ENCODE measurements at places on chromosomes 6 and 20. TPM values are rescaled to one million over a fixed set of nuclear protein-coding genes. Genes with fewer than 3 reads are reported as not detected.

GRCh38 chr6:124512431-124512830 is 449.8 kb upstream of the RNF217 start:
- DNase-seq: no peak

The VWA7 gene
- total RNA-seq: 1.6 TPM

DNA sequence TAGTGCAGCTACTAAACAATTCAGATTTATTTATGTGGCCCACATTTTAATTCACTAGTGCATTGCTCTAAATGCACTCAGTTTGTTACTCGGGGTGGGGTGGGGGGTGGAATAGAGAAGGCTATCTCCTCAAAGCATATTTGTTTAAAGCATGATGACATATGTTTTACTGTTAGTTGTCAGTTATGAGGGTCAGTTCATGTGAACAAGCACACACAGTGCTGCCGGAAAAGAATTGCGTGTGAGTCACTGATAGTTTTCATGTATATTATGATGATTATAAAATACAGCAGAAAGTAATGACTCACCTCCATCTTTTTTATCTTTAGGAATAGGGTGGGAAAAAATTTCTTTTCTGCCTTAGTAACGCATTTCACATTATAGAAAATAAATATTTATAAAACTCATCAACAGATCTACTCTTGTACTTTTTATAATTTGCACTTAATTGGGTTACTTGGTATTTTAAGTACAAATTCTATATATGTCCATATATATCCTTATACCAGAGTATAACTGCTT is 42.2 kb upstream of the STXBP5 start:
- DNase-seq: no peak

- no peak for DNase-seq
Observed at GRCh38 chr6:88965691-88966090, 2.3 kb upstream of the RNGTT start.

DNA sequence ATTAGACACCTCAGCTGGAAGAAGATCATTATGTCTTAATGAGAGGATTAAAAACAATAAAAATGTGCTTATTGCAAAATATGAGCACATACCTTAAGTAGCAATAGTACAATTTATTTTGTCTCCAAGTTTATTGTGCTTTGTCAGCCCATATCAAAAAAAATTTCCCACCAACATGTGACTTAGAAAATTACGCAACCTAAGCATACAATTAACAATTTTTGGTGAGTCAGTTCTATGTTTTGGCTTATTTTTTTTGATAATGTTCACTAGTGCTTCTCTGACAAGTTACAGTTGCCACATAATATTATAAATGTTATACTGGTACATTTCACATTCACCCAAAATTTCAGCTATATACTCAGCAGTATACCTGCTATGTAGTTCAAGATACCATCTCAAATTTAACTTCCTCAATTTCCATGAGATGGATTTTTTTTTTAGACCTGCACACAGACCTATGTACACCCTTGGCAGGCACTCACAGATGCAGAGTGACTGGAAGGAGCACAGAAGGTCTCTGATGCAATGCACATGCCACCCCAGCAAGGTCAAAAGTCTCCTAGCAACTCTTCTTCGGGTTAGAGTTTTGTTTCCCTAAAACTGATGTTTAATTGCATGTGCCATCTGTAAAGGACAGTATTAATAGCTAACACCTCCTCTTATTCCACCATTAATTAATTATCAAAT is 112.4 kb downstream of the PRKN start:
- no peak for DNase-seq

DNA sequence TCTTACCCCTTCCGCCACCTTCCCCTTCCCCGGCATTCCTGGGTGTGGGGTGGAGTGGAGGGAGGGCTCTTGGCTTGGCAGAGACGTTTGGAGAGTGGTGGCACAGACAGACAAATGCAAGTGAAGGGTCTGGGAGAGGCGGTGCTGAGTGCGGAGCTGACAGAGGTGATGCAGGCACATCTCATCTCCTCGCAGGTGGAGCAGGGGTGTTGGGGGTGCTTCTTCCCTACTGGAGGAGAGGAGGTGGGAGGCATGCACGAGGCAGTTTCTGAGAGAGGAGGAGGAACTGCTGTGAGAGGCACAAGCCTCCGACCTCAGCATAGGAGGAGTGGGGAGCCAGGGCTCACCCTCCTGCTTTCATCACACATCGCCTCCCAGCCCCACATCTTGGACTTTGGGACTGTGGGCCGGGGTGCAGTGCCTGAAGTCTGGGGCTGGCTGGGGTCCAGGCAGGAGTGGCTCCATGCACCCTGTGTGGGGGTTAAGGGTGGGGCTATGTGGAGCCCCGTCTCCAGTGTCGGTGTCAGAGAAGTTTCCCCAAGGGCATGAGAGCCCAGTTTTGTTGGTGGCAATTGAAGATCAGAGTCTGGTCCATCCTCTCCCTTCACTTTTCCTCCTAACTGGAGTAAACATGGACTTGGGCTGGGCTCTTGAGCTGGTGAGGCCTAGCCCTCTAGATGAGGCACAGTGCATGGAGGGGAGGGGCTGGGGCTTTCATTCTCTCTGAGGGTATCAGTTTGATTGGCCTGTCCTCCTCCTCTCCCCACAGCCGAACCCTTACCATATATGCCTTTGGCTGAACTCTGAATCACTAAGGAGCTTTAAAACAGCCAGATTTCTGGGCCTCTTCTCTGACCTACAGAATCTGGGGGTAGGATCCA is 20.2 kb upstream of the SLC22A7 start:
- no peak for DNase-seq

- DNase-seq: no peak
Observed at GRCh38 chr6:75937846-75938245, 134.6 kb downstream of the IMPG1 start.

DNA sequence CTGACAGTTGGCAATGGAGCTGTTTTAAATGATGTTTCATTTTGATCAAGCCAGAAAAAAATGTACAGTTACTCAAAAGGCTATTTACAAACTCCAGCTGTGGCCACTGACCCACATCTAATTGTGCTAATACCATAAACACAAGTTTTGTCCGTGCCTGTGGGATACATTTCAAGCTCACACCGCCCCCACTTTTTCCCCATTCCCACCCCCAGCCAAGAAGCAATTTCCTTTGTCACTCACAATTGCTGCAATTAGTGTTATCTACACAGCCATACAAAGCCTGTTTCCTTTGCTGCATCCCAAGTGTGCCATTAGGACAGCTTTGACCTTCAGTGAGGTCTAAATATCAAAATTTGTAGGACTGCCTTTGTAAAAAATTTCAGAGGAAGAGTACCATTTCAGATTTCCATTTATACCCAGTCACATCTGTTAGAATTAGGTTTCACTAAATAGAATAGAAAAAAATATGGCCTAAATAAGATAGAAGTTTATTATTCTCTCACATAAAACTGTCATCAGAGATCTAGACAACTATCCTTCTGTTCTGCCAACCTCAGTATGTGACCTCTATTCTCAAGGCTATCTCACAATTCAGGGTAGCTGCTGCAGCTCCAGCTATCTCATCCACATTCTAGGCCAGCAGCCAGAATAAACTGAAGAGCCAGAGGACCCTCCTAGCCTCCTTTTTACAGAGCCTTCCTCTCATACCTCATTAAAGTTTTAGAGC is 202.6 kb downstream of the NFATC2 start:
- no peak for DNase-seq

DNA sequence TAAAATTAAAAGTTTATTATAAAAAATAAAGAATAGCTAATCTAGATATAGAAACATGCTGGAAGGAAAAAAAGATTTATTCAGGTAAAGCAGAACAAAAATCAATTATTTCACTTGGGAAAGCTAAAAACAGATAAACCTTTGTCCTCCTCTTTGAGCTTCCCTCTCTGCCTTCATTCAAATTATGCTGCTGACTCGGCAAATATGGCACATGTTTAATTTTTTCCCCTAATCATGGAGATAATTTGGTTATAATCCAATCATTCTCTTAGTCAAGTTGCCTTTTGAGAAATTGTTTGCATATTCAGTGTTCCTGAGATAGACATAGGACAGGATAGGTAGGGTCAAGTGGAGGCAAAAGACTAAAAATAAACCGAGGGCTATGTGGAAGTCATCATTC is 556.8 kb upstream of the PTCHD4 start:
- no peak for DNase-seq

DNA sequence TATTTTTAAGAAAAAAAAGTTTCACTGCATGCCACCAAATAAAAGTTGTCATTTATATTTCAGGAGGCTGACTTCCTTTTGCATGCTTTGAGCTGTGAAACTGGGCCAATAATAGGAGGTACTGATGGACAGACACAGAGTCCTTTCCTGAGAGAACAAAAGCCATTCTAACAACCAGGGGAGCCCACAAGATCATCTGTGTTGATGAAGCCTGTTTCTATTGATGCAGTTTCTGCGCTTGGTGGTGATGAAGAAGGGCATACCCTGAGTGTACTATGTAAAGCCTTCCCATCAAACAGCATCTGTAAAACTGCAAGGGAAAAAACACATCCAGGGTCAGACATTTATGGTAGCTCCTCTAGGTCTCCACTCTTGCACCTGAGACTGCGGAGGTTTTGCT is 34.8 kb downstream of the ABHD12 start:
- DNase-seq: no peak

DNA sequence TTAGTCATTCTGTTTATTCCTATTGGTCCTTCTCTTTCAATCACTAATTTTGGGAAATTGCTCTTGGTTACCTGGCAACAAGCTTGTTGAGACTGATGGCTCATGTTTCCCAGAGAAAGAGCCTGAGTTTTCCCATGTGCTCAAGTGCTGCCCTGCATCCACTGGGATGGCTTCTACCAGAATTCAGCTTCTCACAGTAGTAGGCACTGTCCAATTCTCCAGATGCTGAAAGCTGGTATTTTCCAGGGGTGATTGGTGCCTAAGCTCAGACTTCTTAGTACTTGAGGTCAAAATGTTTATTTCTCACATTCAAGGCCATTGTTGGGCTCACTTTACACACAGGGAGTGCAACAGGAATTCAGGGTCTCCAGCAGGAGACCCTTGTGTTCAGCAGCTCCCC is 29.1 kb upstream of the SLC2A12 start:
- DNase-seq: no peak

- no peak for DNase-seq
Observed at GRCh38 chr20:54168961-54169862, 4.6 kb downstream of the CYP24A1 start.

- peak; percentile 81 for DNase-seq
Observed at GRCh38 chr20:49534255-49534712, 33.7 kb downstream of the PTGIS start.

GRCh38 chr6:57435475-57436160 is 118.2 kb downstream of the PRIM2 start:
- no peak for DNase-seq

The PRSS35 gene
- total RNA-seq: not detected

DNA sequence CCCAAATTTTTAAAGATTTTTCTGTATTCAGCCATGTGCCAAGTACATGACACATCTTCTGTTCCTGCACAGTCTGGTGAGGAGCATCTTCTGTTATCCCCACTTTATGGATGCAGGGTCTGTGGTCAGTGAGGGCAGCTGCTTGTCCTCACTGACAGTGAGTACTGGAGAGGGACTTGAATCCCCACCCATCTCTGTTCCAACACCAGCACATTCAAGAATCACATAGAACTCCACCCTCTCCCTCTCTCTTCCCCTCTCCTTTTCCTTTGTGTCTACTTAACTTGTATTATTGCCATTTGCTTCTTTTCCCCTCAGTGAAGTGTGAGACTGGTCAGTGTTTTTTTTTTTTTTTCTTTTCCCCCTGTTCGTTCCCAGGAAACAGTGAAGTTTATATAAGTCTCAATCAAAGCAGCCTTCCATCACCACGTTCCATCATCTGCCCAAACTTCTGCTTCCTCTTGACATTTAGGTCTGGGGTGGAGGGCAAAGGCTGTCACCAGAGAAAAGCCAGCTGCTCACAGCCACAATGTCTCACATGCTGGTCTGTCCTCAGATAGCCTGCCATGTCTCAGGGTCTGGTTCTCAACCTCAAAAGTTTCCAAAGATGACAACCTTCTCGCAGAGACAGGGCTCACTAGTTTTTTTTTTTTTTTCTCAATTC is 110.0 kb upstream of the SSTR4 start:
- DNase-seq: no peak

DNA sequence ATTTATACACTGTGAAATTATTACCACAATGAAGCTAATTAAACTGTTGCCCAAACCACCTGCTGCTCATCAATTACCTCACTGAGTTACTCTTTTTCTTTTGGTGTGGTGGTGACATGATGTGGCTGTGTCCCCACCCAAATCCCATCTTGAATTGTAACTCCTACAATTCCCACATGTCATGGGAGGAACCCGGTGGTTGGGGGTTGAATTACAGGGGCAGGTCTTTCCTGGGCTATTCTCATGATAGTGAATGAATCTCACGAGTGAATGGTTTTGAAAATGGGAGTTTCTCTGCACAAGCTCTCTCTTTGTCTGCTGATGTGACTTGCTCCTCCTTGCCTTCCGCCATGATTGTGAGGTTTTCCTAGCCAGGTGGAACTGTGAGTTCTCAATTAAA is 145.0 kb downstream of the LRRC1 start:
- no peak for DNase-seq

- no peak for DNase-seq
Observed at GRCh38 chr6:109834131-109834530, 143.0 kb downstream of the FIG4 start.

- DNase-seq: no peak
Observed at GRCh38 chr6:160022101-160022500, 53.2 kb downstream of the IGF2R start.

The ALDH8A1 gene
- 1.6 TPM for total RNA-seq
